ENCODE measurements at places on chromosomes 7 and 10. TPM values are rescaled to one million over a fixed set of nuclear protein-coding genes. Genes with fewer than 3 reads are reported as not detected.
A peak's percentile ranks its signal among the peaks of the same experiment; 100 is the strongest.

DNA sequence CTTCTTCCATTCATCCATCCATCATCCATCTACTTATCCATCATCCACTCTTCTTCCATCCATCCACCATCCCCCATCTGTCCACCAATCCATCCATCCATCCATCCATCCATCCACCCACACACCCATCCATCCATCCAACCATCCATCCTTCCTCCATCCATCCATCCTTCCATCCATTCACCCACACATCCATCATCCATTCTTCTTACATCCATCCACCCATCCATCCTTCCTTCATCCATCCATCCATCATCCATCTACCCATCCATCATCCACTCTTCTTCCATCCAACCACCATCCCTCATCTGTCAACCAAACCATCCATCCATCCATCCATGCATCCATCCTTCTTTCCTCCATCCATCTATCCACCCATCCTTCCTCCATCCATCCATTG lies 429.3 kb downstream of the DNAJB6 start:
- H3K36me3 ChIP-seq, result no peaks in the 10 kb centered on the region
- DNase-seq, result no peak
- H3K4me3 ChIP-seq, result no peak overlapping the region
- no peak overlapping the region for H3K27ac ChIP-seq
- H3K4me1 ChIP-seq, result peaks cover 10% of the 10 kb centered on the region

DNA sequence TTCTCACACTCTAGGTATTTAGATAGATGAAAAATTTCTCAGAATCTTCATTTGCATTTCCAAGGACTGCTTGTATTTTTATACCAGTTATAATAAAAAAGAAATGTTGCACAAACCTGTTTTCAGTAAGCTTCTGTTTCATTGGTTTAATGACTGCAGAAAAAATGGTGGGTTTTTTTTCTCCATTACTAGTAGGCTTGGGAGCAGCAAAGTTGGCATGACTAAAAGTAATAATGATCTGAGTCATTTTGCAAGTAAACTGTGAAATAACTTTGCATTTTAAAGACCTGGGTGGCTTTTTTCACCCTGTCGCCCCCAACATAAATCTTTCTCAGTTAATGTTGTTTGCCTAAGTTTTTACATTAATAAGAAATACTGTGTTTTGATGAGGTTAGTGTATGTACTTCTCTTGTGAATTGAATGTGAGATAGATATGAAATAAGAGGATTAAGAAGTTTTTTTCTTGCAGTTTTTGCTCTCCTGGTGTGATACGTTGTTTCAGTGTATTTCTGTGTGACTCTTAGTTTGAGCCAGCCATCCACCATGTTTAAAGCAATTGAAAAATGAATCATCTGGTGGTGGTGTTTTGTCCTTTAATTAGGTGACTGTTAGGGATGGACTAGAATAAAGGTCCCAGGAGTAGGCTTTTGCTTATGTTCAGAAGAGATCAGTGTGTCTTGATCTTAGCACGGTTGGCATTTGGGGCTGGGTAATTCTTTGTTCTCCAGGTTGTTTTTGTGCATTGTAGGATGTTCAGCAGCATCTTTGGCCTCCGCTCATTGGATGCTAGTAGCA lies 1.8 kb downstream of the GNAI1 start:
- peaks cover 35% of the 10 kb centered on the region for H3K4me1 ChIP-seq
- peak overlapping the region; percentile 99 for H3K4me3 ChIP-seq
- no peaks in the 10 kb centered on the region for H3K27me3 ChIP-seq
- no peak overlapping the region for H3K27ac ChIP-seq
- no peaks in the 10 kb centered on the region for H3K36me3 ChIP-seq
- DNase-seq, result peak; percentile 13

GRCh38 chr10:92692697-92693533 lies 3.2 kb downstream of the HHEX start:
- H3K4me3 ChIP-seq, result no peak overlapping the region
- peaks cover 100% of the 10 kb centered on the region for H3K27me3 ChIP-seq
- no peak overlapping the region for H3K27ac ChIP-seq

DNA sequence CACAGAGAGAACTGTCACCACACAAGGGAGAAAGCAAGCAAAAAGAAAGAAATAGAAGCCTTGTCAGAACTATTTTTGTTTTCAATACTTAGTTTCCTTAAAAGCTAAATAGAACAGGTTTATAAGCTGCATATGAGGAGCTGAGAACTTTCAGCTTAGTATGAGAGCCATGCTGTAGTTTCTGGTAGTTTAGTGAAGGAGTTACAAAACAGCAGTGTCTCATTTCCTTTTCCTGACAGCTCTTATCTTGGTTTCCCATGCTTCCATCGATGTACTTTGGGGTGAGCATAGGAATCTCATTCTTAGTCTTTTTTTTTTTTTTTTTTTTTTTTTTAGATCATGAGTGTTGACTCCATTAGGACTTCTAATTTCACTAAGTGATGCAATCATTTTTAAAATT lies 8.6 kb upstream of the CHRM2 start:
- H3K4me1 ChIP-seq, result no peaks in the 10 kb centered on the region
- DNase-seq, result no peak
- no peak overlapping the region for H3K27ac ChIP-seq
- H3K36me3 ChIP-seq, result no peaks in the 10 kb centered on the region
- H3K27me3 ChIP-seq, result peaks cover 31% of the 10 kb centered on the region

DNA sequence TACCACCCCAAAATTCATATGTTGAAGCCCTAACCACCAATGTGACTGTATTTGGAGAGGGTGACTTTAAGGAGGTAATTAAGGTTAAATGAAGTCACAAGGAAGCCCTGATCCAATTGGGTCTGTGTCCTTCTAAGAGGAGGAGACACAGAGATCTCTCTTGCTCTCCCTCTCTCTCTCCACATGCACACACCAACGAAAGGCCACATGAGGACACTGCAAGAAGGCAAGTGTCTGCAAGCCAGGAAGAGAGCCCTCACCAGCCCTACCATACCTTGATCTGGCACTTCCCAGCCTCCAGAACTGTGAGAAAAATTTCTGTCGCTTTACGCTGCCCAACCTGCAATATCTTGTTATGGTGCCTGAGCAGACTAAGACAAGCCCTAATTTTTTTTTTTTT lies 56.0 kb upstream of the NEBL start:
- H3K27me3 ChIP-seq, result no peaks in the 10 kb centered on the region
- H3K4me3 ChIP-seq, result no peak overlapping the region
- H3K4me1 ChIP-seq, result peaks cover 72% of the 10 kb centered on the region
- no peaks in the 10 kb centered on the region for H3K36me3 ChIP-seq
- DNase-seq, result no peak

The GTF2IRD2 gene
- total RNA-seq, result 4.1 TPM

The IMMP2L gene
- total RNA-seq, result 12.8 TPM

The ITIH2 gene
- not detected for total RNA-seq

The VIM gene
- 820 TPM for total RNA-seq

The KAZALD1 gene
- 0.77 TPM for total RNA-seq

Measured in neural progenitor cell (in vitro differentiated cells).